Activated T-cell treated with anti-CD3 and anti-CD28 coated beads, Interleukin-2, amount 50 U/mL, for 24 hours (primary cell): ENCODE measurements at places on chromosomes 2 and 18.

GRCh38 chr2:168145011-168145410, 102.4 kb downstream of the STK39 start:
- H3K36me3 ChIP-seq, result peaks cover 29% of the 10 kb centered on the region
- H3K4me1 ChIP-seq, result peaks cover 5% of the 10 kb centered on the region
- no peaks in the 10 kb centered on the region for H3K27me3 ChIP-seq
- no peak for DNase-seq
- H3K27ac ChIP-seq, result no peak overlapping the region

GRCh38 chr2:223712642-223713041, 110.5 kb upstream of the SCG2 start:
- no peak for DNase-seq
- H3K36me3 ChIP-seq, result no peaks in the 10 kb centered on the region
- H3K27me3 ChIP-seq, result peaks cover 10% of the 10 kb centered on the region
- H3K27ac ChIP-seq, result no peak overlapping the region
- no peak overlapping the region for H3K4me3 ChIP-seq
- peaks cover 2% of the 10 kb centered on the region for H3K4me1 ChIP-seq

DNA sequence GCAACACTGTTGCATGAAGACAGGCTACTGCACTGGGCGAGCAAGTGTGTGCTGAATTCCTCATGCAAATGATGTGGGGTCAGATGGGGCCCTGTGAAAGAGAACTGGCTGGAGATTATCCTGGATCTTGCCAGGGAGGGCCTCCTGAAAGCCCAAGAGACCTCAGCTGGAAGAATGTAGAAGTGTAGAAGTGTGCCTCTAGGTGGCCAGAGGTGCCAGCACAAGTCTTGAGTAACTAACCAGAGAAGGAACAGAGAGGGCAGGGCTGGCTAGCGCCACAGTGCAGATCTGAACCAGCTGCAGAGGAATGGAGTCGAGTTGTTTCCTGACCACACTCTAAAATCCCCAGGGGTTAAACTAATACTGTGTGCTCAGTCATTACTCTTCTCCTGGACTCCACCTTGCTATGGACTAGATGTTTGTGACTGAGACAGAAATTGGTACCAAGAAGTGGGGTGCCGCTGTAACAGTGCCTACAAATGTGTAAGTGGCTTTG, 399.3 kb downstream of the LRATD1 start:
- no peak overlapping the region for H3K27ac ChIP-seq
- no peak overlapping the region for H3K4me3 ChIP-seq
- H3K27me3 ChIP-seq, result peaks cover 40% of the 10 kb centered on the region
- no peak for DNase-seq

- no peak for DNase-seq
- no peaks in the 10 kb centered on the region for H3K27me3 ChIP-seq
- no peak overlapping the region for H3K4me3 ChIP-seq
- peaks cover 19% of the 10 kb centered on the region for H3K4me1 ChIP-seq
- no peak overlapping the region for H3K27ac ChIP-seq
Observed at GRCh38 chr18:8811115-8811514, 105.8 kb downstream of the MTCL1 start.

GRCh38 chr2:102657770-102658169, 38.4 kb downstream of the SLC9A2 start:
- no peak overlapping the region for H3K4me3 ChIP-seq
- H3K4me1 ChIP-seq, result peaks cover 26% of the 10 kb centered on the region
- DNase-seq, result peak; percentile 36
- peaks cover 3% of the 10 kb centered on the region for H3K27me3 ChIP-seq
- H3K27ac ChIP-seq, result peak overlapping the region; percentile 74
- no peaks in the 10 kb centered on the region for H3K36me3 ChIP-seq

- no peak overlapping the region for H3K4me3 ChIP-seq
- peaks cover 29% of the 10 kb centered on the region for H3K36me3 ChIP-seq
- peaks cover 19% of the 10 kb centered on the region for H3K4me1 ChIP-seq
- DNase-seq, result no peak
- H3K27me3 ChIP-seq, result no peaks in the 10 kb centered on the region
Observed at GRCh38 chr18:49432602-49433001, 27.8 kb downstream of the DYM start.

DNA sequence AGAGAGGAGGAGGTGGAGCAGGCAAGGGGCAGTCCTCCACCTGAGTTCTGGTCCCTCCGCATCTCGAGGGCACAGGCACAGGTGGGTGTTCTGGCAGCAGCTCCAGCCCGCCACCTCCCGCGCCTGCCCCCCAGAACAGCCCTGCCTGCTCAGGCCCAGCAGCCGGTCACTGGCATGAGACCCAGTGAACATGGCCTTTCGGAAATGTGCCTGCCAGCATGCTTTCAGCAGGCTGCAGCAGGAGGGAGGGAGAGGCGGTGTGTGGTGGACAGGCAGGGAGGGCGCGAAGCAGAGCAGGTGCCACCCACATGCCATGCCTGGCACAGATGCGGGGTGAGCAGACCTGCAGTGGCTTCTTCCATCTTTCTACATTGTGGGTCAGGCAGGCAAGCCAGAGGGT, 3.4 kb upstream of the OR6B3 start:
- peaks cover 49% of the 10 kb centered on the region for H3K27me3 ChIP-seq
- H3K36me3 ChIP-seq, result no peaks in the 10 kb centered on the region
- no peak overlapping the region for H3K4me3 ChIP-seq
- no peaks in the 10 kb centered on the region for H3K4me1 ChIP-seq
- H3K27ac ChIP-seq, result no peak overlapping the region

- no peaks in the 10 kb centered on the region for H3K27me3 ChIP-seq
- DNase-seq, result peak; percentile 70
- peaks cover 11% of the 10 kb centered on the region for H3K4me1 ChIP-seq
- no peaks in the 10 kb centered on the region for H3K36me3 ChIP-seq
- peak overlapping the region; percentile 29 for H3K27ac ChIP-seq
Observed at GRCh38 chr2:134207589-134208209, 46.2 kb upstream of the MGAT5 start.

DNA sequence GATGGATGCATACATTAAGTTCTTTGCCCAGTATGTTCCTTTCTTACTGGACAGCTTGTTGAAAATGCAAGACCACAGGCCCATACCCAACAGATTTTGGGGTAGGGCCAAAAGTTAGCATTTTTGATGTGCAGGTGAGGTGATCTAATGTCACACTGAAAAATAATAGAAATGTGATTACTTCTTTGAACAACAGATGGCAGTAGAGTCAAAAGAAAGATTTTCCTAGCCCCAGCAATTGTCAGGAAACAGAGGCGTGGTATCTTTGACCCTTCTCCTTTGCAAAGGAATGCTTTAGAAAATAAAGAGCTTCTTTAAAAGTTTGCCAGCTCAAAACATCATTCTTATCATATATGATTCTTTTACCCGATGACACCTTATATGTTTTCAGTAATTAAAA, 343.6 kb upstream of the SYT4 start:
- H3K27ac ChIP-seq, result no peak overlapping the region
- no peaks in the 10 kb centered on the region for H3K27me3 ChIP-seq
- H3K36me3 ChIP-seq, result no peaks in the 10 kb centered on the region
- DNase-seq, result no peak
